ENCODE measurements at places on chromosomes 6 and 20.

DNA sequence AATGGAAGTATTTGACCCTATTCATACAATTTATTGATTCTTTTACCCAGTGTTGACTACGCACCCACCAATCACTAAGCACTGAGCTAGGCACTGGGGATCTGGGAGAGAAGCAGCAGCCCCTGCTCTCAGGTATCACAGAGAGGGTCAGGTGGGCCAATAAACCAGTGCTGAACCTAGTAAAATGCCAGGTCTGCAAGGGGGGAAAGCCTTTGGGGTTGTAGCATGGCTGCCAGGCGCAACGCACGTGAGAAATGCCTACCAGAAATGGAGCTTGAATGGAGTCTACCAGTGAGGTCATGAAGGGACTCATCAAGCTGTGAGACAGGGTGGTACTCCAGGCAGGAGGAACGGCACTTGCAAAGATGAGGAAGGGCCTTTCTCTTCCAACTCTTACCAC, 313.6 kb downstream of the GMDS start:
- no peak for DNase-seq

DNA sequence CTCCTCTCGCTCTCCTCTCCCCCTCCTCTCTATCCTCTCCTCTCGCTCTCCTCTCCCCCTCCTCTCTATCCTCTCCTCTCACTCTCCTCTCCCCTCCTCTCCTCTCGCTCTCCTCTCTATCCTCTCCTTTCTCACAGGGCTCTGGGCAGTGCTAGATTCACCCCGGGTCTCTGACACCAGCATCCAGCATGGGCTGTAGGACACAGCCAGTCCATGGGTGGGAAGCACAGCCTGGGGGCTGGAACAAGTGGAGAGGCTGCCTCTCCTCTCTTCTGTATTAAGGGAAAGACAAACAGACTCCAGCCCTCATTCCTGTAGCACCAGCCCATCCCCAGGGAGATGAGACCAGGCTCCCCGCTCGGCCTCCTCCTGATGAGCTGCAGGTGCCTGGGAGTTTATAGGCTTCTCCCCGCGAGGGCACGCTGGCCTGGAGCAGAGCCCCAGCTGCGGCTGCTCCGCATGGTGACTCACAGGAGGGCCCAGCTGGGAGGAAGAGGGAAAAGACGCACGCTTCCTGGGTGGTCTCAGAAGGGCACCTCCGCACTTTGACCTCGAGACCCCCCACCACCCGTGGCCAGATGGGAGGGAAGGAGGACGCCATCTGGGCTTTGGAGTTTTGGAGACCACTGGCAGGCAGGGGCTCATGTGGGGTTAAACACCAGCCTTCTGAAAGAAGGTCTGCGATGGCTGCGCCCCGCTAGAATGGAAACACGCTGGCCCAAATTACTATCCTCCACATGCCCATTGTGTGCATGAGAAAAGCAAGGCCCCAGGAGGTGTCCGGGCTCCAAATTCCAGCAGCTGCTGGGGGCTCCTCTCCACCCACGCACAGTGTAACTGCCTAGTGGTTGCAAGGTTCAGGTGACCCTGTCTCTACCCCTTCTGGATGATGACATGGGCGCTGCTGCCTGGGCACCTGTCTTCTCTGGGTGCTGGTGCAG, 68.0 kb downstream of the BMP7 start:
- DNase-seq: no peak

DNA sequence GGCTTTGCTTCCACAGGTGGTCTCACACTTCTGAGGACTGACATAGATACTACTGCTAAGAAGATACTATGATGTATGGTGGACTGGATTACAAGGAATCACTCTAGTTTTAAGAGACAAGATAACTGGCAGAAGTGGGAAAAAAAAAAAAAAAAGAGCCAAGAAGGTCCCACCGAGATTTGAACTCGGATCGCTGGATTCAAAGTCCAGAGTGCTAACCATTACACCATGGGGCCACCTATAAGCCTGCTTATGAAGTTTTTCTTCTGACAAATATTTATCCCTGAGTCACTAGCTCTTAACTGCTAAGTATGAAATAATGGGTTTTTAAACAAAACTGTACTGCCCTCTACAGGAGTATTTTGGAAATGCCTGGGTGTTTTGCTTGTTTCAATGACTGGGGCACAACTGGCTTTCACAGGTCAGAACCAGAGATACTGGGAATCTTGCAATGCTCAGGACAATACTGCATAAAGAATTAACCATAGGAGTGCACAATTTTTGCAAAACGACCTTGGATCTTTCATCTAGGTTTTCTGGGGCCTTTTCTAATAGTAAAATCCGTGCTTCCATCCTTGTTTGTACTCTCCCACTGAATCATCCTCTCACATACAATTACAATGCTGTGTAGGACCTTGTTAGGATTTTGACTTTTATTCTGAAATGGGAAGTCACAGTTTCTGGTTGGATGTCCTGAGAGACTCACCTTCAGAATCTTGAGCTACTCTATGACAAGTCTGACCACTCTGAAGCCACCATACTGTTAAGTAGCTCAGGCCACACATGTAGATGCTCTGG, 116.3 kb downstream of the OR2B2 start:
- peak; percentile 93 for DNase-seq

GRCh38 chr6:126143761-126144251, 157.5 kb downstream of the TRMT11 start:
- DNase-seq: no peak

DNA sequence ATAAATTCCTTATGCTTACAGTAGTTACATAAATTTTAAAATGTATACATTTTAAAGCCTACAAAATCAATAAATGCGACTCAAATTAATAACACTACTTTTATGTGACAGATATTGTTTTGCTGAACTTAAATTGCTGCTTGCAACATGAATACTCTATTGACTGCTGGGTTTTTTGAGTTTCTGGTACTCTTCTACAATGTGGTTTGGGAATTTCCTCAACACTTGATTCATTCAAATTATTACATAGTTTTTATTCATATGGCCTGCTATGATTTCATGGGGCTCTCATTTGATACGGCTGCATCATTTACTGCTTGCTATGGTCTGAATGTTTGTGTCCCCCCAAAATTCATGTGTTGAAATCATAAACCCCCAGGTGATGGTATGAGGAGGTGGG, 2.3 kb upstream of the TXLNB start:
- DNase-seq: no peak

All from NCI-H2227 treated with DMSO at 0.1 percent for 48 hours (cell line).